ENCODE measurements at places on chromosomes 2 and 18.

GRCh38 chr2:17184512-17184911 lies 333.7 kb downstream of the RAD51AP2 start:
- DNase-seq: no peak

DNA sequence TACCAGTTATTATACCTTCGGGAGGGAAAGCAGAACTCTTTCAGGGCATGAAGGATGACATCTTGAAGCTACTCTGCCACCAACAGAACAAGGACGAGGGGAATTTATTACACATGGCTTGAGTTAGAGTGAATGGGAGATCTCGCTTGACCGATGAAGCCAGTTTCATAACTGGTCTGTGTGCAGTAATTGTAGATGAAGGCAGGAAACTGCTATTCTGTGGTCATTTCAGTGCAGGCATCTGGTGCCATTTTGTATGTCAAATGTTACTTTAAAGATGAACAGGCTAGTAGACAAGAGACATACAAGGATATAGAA lies 20.5 kb downstream of the GREB1 start:
- DNase-seq: no peak

GRCh38 chr2:62391696-62392095 lies 114.3 kb downstream of the TMEM17 start:
- no peak for DNase-seq

DNA sequence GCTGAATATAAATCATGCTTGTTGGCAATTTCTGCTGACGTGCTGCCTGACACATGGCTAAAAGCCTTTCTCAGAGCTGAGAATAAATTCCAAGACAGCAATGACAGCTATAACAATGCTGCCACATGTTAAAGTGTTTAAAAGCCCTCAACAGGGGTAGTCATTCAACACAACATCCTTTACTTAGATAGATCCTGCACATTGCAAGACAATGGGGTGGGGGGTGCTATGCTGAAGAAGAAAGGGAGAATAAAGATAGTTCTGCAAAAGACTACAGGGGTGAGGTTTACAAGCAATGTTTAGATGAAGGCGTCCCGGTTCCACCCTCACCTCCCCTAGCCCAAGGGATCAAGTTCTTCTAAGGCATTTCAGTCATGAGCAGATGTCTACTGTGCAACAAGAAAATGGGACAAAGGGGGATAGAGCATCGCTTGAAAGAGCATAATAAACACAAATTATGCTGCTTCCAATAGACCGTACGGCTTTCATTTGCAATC lies 291.0 kb upstream of the ACVR2A start:
- no peak for DNase-seq

GRCh38 chr2:118773826-118774225 lies 73.6 kb downstream of the EN1 start:
- no peak for DNase-seq

DNA sequence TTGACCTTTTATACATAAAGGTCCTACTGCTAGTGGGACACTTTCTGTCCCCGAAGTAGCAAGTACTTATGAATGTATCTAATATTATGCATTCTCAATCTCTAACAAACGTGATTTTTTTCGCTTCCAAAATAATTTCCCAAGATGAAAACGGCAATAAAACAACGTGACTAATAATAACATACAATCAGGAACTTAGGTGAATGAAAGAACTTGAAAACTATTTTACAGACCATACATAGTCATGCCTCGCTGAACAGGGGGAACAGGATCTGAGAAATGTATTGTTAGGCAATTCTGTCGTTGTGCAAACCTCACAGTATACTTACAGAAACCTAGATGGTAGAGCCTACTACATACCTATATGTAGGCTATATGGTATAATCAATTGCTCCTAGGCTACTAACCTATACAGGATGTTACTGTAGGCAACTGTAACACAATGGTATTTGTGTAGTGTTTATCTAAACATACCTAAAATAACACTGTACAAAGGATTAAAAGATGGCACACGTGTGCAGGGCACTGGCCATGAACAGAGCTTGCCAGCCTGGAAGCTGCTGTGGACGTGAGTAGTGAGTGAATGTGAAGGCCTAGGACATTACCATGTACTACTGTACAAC lies 2.5 kb downstream of the RTN4 start:
- DNase-seq: no peak

DNA sequence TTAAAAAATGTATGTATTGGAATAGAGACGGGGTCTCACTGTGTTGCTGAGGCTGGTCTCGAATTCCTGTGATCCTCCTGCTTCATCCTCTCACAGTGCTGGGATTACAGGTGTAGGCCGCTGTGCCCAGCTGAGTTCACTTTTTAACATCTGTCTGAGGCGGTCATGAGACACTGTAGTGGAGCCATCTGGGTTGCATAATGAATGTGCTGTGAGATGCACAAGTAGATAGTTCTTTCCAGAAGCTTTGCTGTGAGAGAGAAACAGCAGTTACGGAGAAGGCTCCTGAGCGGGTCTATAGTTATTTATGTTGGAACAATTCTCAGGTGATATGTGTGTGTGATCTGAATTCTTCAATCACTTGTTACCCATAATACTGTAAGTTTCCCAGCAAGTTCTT lies 3.1 kb downstream of the RMC1 start:
- DNase-seq: no peak

DNA sequence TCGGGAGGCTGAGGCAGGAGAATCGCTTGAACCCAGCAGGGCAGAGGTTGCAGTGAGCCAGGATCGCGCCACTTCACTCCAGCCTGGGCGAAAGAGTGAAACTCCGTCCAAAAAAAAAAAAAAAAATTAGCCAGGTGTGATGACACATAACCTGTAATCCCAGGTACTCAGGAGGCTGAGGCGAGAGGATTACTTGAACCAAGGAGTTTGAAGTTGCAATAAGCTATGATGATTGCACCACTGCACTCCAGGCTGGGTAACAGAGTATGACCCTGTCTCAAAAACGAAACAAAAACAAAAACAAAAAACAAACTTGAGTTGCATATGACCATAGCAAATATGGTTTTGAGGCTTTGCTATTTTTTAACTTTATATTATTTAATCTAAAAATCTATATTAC lies 25.8 kb downstream of the SANBR start:
- no peak for DNase-seq

DNA sequence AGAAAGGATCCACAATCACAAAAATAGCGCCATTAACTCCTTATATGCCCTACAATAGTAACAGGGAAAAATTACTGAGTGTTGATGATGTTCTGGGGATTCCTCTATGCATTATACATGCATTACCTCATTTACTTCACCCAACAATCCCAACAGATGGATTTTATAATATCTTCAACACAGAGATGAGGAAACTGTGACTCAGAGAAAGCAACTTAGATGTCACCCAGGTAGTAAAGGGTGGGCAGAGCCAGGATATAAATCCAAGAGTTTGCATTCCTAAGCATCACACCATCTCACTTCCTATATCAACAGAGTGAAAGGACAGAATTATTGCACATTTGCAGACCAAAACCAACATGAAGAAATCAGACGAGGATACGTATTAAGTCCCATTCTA lies 144.2 kb downstream of the TCF4 start:
- DNase-seq: no peak

DNA sequence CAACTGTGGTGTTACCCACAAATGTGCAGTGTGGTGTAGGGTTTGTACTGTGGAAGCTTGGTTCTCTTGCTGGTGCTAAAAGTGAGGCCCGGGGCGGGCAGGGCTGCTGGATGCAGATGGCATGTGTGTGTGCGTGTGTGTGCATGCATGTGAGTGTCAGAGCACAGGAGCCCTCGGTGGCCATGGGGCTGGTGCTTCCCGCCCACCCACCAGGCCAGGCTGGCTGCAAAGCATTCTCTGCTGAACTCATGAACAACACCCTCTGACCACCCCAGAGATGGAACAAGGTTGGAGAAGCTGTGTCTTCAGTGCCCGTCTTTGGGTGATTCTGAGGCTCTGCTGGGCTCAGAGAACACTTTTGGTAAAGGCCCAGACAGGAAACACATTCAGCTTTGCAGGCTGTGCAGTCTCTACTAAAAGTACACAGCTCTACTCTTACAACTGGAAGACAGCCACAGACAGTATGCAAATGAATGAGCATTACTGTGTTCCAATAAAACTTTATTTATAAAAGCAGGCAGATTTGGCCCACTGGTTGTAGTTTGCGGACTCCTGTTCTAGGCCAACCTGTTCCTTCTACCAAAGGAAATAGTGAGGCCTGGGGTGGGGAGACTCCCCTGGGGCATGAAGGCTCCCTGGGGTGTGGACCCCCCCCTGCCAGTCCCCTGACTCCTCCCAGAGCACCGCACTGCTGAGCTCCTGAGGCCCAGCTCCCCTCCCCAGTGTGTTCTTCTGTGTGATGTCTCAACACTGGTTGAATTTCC lies 225.3 kb upstream of the HDAC4 start:
- DNase-seq: no peak
